ENCODE measurements at places on chromosomes 16 and 17.

GRCh38 chr17:10653987-10654386 is 3.1 kb downstream of the MYH3 start:
- DNase-seq = no peak

- no peak for DNase-seq
Observed at GRCh38 chr16:87404764-87405625, 12.9 kb downstream of the MAP1LC3B start.

- DNase-seq = no peak
Observed at GRCh38 chr16:77548151-77548550, 113.3 kb upstream of the ADAMTS18 start.

- no peak for DNase-seq
Observed at GRCh38 chr17:66518677-66519076, 216.3 kb downstream of the PRKCA start.

GRCh38 chr17:74176546-74177001 is 26.9 kb upstream of the RPL38 start:
- peak; percentile 27 for DNase-seq

DNA sequence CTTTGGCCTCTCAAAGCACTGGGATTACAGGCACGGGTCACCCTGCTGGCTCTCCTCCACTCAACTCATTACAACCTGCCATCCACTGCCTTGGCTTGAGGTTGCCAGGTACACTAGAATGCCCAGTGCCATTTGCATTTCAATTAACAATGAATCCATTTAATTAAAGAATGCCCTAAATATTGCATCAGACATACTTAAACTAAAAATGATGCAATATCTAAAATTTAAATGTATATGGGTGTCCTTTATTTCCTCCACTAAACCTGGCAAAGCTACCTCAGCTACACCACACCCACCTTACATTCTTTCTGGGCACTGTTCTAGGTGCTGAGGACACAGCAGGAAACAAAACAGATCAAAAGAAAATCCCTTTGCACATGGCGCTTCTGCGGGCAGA is 382.2 kb upstream of the ZFHX3 start:
- no peak for DNase-seq

- DNase-seq = peak; percentile 94
Observed at GRCh38 chr16:55494994-55495421, 13.9 kb upstream of the LPCAT2 start.

GRCh38 chr16:49269201-49269600 is 12.4 kb downstream of the CBLN1 start:
- no peak for DNase-seq

DNA sequence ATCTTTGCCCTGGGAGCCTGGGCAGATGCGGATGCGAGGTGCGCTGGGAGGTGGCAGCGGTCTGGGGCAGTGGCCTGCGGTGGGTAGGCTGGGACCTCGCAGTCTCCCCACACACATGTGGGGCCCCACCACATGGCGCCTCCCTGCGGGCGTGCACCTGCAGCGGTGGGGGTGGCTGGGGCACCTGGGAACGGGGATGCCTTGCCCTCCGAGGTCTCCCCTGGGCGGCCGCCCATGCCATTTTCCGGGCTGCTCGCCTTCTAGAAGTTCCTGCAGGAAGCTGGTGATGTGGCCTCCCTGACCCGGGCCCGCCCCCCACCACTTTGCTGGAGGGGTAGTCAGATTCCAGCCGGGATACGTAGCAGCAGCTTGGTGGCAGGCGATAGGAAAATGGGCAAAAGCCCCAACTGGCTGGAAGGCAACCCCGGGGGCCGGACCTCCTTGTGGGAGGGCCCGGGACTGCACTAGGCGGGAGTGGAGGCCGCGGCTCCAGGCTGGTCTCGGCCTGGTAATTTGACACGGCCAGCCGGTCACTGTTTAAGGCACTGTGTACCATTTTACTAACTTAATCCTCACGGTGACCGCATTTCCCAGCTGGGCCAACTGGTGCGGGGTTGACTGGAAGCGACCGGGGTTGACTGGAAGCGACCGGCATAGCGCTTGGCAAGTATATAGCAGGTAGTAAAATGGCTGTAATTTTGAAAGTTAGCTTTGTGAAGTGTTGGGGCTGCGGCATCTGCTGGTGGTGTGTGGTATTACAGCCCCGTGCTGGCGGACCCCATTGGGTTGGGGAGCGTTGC is 38.5 kb downstream of the IGF2BP1 start:
- DNase-seq = no peak

DNA sequence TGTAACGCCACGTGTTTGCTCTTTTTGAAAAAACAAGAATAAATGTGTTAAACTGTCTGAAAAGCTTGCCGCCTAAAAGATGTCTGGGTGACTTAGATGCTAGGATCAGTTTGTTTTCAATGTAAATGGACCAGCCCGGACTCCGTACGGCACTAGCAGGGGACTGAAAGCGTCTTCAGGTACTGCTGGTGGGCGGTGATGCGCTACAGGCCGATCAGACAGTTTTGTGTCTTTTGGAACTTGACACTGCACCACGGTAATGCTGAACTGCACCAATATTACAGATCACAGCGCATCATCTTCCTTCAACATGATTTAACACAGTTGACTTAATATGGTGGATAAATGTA is 727 bp upstream of the MBTPS1 start:
- DNase-seq = peak; percentile 16

- DNase-seq = peak; percentile 15
Observed at GRCh38 chr16:28596840-28597691, at the start of gene SULT1A2. Gene SULT1A2 (minus strand): TSS chr16:28597050. CDS start chr16:28595930, 1,120 bp downstream.

DNA sequence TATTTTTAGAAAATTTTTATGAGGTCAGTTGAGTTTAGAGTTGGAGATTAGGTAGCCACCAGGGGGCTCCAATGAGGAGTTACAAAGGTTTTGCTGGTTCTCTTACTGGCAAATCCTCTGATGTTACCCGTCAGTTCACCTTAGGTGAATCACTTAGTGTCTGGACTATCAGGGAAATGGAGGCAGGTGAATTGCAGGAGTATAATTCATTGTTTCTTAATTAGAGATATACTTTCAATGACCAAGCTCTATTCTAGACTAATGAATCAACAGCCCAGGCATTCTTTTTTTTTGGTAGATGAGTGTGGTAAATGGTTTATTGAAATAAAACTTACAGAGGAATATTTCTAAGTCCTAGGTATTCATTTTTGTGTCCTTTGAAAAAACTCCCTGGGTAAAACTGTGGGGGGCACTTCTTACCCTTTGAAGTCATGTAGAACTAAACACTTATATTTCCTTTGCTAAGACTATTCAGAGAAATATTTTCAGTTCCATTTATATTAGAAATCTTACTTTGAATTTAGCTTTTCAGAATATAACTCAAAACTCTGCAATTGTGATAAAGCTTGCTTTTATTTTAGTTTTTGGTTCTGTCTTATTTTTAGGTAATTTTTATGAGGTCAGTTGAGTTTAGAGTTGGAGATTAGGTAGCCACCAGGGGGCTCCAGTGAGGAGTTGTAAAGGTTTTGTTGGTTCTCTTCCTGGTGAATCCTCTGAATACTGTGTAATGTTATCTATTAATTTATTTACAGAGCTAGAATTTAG is 17.7 kb downstream of the PSMD11 start:
- DNase-seq = peak; percentile 36

- DNase-seq = no peak
Observed at GRCh38 chr17:39738983-39739884, 1.5 kb downstream of the GRB7 start.

- DNase-seq = no peak
Observed at GRCh38 chr17:67245694-67246402, 852 bp upstream of the HELZ start.

DNA sequence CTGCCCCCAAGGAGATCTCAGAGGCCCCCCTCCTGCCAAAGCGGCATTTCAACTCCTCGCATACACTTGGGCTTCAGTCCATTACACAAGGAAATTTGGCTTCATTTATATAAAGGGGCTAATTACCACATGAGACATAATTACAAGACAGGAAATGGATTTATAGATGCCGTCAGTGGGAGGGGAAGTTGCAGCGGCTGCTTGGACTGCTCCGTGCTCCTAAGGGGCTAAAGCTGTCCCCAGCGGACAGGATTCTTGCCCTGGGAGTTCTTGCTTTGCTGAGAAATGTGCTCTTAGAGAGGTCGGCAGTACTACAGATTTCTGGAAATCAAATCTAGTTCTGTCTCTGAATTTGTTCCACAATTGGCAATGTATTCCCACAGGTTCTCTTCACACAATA is 57.2 kb upstream of the NLK start:
- no peak for DNase-seq

Measured in astrocyte (in vitro differentiated cells and primary cell).